ENCODE measurements at places on chromosomes 4 and X.
A peak's percentile ranks its signal among the peaks of the same experiment; 100 is the strongest.

DNA sequence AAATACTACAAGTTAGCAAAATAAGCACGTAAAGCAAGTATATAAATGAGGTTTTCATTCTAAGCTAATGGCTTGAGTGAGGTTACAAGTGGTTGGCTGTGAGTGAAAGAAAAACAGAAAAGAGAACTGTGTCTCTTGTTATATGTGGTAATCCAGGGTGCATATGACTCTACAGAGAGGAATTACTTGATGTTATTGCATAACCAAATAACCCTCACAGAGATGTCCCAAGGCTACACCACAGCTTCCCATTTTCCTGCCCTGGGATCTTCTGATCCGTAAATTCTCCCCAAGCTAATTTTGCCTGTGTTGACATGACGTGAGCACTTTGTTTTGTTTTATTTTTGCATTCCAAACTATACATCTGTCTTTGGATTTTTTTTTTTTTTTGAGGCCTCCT is 470.0 kb upstream of the INTU start:
- no peak for DNase-seq

DNA sequence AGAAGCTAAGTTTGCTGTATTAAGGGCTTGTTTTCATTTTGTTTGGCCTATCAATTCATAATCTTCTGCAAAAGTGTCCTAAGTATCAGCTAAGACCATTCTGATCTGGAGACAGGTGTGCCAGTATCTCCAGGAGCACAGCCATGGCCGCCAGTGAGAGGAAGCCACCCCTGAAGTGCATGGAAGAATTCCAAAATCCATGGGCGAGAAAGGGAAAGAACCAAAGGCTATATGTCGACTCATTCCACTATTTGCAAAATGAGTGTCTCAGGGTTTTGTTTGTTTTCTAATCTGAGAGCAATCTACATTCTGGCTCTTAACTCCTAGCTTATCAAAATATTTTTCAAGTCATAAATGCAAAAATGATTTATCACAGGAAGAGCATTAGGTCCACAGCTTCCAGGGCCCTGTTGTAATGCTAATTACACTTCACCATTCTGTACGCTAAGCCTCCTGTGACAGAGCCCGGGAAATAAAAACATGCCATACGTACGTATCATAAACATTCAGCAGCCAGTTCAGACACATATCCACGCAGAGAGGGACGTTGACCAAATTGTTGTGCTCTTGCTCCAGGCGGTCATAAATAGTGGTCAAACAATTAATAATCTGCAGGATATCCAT is 137.3 kb upstream of the FTHL17 start:
- no peak for DNase-seq

GRCh38 chr4:26069218-26069617 is 155.2 kb downstream of the SMIM20 start:
- DNase-seq = peak; percentile 14

GRCh38 chr4:26812049-26812714 is 48.5 kb upstream of the STIM2 start:
- DNase-seq = no peak

All from CD14-positive monocyte (primary cell).